ENCODE measurements at places on chromosomes 7 and 10. TPM values are rescaled to one million over a fixed set of nuclear protein-coding genes. Genes with fewer than 3 reads are reported as not detected.

DNA sequence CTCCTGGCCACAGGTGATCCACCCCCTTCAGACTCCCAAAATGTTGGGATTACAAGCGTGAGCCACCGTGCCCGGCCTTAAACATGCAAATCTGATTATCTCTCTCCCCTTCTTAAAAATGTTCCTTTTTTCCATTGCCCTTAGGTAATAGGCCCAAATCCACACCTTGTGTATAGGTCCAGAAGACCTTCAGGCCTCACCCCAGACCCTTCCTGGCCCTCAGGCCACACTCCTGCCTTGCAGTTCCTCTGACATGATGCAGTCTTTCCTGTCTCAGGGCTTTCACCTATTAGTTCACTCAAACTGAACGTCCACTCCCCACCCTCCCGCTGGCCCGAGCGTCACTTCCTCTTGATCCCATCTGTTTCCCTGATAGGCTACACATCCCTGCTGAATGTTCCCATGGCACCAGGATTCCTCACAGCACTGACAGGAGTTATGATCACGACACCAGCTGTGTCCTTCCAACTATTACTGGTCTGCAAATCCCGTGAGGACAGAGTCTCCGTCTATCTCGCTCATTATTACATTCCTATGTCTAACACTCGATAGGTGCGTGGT is 46.4 kb downstream of the DENND2A start:
- DNase-seq: no peak

DNA sequence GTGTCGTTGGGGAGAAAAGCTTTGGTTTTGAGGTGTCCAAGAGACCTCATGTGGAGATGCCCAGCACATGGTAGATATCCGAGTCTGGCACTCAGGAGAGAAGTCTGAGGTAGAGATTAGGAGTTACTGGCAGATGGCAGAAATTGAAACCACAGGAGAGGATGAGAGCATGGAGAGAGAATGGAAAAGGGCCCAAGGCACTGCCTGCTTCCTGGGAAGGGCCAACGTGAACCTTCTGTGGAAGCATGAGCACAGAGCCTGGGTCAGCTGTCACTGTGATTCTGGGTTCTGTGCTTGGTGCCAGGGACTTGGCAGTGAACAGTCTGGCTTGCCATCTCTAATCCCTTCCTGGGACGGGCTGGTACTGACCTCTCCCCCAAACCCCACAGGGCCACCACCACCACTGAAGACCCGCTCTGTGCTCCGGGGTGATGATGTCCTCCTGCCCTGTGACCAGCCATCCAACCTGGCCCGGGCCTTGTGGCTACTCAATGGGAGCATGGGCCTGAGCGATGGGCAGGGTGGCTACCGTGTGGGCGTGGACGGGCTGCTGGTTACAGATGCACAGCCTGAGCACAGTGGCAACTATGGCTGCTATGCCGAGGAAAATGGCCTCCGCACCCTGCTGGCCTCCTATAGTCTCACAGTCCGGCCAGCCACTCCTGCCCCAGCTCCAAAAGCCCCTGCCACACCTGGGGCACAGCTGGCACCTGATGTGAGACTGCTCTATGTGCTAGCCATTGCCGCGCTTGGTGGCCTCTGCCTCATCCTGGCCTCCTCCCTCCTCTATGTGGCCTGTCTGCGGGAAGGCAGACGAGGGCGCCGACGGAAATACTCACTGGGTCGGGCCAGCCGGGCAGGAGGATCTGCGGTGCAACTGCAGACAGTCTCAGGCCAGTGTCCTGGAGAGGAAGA is 4.1 kb downstream of the MRPL43 start:
- no peak for DNase-seq

DNA sequence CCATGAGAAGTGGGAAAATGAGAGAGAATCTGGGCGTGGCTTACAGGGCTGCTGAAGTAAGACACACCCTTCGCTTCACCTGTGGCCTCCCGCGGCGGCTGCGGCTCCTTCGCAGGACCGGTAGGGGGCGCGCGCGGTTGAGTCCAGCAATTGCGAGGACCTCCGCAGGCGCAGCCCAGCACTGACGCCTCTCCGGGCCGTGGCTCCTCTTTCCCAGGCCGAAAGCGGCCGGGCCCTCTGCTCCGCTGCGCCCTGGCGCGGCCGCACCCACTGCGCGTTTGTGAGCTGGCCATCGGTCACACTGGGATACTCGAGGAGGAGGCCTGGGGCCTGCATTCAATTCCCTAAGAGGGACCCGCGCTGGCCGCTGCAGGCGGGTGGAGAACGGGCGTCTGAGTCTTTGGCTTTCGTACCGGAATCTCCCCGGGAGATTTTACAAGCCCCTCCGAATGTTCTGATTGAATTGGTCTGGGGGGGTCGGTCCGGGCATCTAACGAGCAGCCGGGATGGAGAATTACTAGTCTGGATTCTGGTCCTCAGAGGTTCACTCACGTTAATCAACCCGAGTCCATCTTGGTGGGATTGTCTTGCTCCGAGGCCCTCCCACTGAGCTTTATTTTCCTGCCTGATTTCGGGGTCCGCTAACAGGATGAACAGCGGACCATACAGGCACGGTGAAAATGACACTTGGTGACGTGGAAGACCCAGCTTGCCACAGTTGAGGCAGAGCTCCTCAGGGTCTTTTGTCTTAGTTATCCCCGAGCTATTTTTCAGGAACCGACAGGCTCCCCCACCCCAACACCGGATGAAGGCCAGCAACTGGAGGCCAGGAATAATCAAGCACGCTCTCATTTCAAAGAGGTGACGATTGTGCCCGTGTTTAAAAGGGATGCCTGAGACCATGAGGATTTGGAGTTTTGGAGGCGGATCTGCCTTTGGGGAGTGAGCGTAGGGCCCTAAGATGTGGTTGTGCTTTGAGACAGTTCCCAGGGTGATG is at the start of gene LRRD1:
TSS of gene LRRD1 (minus strand) at position 215 of the 997 bp plus-strand sequence. CDS start 13,940 bp downstream, outside the sequence.
- peak; percentile 83 for DNase-seq

DNA sequence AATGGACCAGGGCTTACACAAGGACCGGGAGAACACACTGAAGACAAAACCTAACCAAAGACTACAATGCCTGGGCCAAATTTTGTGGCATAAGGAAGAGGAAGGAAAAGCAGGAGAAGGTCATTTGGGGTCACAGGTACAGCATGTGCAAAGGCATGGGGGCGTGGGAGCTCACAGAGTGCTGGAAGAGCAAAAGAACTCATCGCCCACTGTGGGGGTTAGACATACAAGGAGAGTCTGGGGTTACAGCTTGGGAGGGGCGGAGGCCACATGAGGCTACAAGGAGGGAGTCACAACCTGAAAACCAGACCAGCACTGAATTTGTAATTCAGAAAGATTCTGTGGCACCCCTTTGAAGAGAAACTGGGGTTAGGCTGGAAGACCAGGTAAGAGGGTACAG is 9.7 kb downstream of the PUS7 start:
- no peak for DNase-seq

GRCh38 chr10:25547382-25547781 is 372.6 kb downstream of the GPR158 start:
- DNase-seq: no peak

GRCh38 chr10:127080317-127080716 is 116.1 kb downstream of the INSYN2A start:
- DNase-seq: no peak

DNA sequence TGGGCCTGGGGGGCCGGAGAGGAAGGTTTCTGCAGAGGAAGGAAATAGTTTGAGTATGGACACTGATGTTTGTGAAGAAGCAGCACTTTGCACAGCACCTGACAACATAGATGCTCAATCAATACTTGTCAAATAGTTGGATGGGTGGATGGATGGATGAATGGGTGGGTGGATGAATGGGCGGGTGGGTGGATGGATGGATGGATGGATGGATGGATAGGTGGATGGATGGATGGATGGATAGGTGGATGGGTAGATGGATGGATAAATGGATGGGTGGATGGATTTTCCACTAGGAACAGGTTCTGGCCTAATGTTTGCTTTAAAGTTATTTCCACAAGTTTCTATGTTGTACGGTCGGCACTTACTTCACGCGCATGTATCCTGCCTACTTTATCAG is 45.3 kb downstream of the COL17A1 start:
- no peak for DNase-seq

GRCh38 chr10:112532189-112532588 is 85.2 kb downstream of the VTI1A start:
- DNase-seq: no peak

GRCh38 chr7:117064688-117065087 is 111.4 kb downstream of the ST7 start:
- no peak for DNase-seq

- DNase-seq: no peak
Observed at GRCh38 chr10:5526691-5527331, 2.0 kb downstream of the CALML3 start.

- no peak for DNase-seq
Observed at GRCh38 chr10:68082872-68083271, 7.8 kb upstream of the HERC4 start.

DNA sequence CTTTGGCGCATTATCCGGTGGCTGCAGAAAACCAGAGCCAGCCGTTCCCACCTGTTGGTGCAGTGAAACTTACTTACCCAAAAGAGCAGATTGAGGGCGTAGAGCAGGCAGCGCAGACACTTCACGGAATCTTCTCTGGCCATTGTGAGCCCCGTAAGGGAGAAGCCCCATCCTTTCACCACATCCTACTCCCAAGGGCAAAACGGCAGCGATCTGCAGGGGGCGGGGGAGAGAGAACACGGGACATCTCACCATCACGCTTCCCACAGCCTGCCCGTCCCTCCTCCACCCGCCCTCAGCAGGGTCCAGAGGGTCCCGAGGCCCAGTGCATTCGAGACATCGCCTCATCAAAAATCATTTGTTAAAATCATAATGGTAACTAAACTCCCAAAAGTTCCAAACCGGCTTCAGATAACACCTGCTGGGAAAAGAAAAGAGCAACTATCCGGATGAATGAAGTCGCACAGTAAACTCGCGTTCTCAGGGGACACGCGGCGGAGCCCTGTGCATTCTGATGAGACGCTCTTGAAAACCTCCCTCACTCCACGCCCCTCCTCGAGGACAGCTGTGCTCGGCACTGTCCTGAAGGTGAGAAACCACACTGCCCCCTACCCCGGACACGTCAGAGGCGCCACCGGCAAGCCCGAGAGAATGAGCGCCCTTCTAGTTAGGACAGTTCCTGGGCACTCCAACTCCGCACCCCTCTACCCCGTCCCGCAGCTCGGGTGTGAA is 1.2 kb downstream of the TSPAN12 start:
- DNase-seq: peak; percentile 18

DNA sequence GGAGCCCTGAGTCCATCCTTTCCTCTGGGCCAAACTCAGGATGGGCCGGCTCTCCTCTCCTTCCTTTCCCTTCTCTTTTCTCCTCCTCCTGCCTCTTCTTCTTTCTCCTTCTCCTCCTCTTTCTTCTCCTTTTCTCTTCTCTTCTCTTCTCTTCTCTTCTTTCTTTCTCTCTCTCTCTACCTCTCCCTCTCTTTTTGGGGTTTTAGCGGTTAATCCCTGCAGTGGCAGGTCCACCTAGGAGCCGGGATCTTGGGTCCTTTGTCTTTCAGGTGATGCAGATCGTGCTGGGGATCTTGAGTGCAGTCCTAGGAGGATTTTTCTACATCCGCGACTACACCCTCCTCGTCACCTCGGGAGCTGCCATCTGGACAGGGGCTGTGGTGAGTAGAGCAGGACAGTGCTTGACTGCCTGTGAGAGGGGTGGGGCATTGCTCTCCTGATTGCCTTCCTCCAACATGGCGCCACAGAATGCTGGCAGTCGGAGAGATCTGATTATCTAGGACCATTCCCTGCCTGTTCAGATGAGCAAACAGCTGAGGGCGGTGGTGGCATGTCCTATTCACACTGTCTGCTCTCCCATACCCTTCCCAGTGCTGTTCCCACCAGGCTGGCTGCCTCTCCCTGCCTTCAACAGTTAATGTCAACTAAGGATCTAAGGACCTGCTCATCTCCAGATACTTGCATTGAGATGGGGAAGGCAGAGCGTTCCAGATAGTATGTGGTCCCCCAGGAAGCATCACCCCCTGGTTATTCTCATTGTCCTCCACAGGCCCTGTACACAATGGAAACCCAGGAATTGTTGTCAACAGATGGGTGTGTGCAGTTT is 1.6 kb downstream of the TMEM176A start:
- DNase-seq: no peak

- no peak for DNase-seq
Observed at GRCh38 chr10:68362590-68362989, 29.9 kb upstream of the PBLD start.

DNA sequence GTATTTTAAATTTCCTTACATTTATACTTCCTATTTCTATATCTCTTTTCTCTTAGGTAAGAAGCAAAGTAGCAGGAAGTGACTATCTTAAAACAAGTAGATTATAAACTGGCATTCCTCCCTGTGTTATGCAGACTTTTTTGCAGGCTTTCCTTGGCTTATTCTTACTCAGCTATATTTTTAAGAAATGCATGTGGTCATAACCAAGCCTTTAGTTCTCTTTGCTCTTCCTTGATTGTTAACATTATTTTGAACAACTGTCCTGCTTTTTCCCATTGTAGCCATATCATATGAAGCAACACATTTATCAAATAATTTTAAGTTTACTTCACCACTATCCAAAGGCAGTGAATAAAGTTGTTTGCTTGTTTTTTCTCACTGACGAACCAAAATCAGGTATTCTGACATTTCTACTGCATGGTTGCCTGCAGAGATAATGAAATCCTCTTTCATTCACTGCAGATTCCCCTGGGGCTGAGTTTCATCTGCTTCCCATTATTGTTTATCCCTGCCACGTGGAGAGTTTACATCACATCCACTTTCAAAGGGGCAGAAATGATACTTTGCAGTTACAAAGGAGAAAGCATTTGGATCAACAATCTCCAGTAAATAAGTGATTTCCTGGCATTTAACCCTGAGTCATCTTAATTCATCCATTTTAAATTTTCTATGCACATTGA is 389.9 kb upstream of the SEMA3C start:
- DNase-seq: no peak

DNA sequence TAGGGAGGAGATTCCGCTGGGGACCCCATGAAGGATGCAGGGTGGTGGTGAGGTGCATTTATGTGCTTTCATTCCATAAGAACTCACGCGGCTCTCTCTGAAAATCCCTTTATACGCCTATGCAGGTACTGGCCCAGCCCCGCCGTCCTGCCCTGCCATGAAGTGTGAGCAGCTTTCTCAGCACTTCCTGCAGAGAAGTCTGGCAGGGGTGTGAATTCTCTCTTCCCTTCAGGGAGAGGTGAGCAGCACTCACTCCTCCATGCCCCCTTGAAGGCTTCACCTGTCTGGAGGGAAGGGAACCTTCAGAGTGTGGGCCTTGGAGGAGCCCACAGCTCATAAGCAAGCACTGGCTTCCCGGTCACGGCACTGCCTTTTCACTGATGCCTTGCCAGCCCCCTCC is 34.0 kb downstream of the PPP2R2D start:
- DNase-seq: no peak

GRCh38 chr10:122013311-122013780 is 24.4 kb downstream of the TACC2 start:
- DNase-seq: peak; percentile 68

GRCh38 chr10:124294811-124295770 is 123.6 kb downstream of the OAT start:
- no peak for DNase-seq

Gene HTR5A
- not detected for polyA plus RNA-seq

Gene MKX
- polyA plus RNA-seq: not detected

Gene EIF4H
- polyA plus RNA-seq: 232 TPM

Gene NUDT13
- polyA plus RNA-seq: 5.0 TPM

Gene ARMC3
- polyA plus RNA-seq: not detected

Gene ARHGEF35
- polyA plus RNA-seq: 0.03 TPM

Gene CYP3A5
- polyA plus RNA-seq: 9.6 TPM
